Testis (tissue), 5 donors: ENCODE measurements at places on chromosomes 16 and 17. TPM values are rescaled to one million over a fixed set of nuclear protein-coding genes. Genes with fewer than 3 reads are reported as not detected.

The KRT27 gene
- total RNA-seq: 0.87 TPM

The ACSM2A gene
- 0.12 TPM for total RNA-seq

The TNS4 gene
- total RNA-seq: 0.16 TPM

The CLEC18A gene
- total RNA-seq: 12.6 TPM

The EXOC3L1 gene
- 5.1 TPM for total RNA-seq

The CIITA gene
- 6.3 TPM for total RNA-seq

The GPR142 gene
- total RNA-seq: 0.87 TPM

The LHX1 gene
- total RNA-seq: 0.06 TPM

The P3H4 gene
- 9.9 TPM for total RNA-seq

The TEX19 gene
- 37.8 TPM for total RNA-seq

- H3K27me3 ChIP-seq: no peaks in the 10 kb centered on the region
- H3K4me3 ChIP-seq: no peak overlapping the region
- H3K4me1 ChIP-seq: peaks cover 39% of the 10 kb centered on the region
- H3K27ac ChIP-seq: peak overlapping the region; percentile 76
- DNase-seq: no peak
- H3K36me3 ChIP-seq: no peaks in the 10 kb centered on the region
These were observed 54.5 kb downstream of the NKD1 start for GRCh38 chr16:50602531-50603205.

- no peaks in the 10 kb centered on the region for H3K36me3 ChIP-seq
- H3K27ac ChIP-seq: no peak overlapping the region
- H3K4me1 ChIP-seq: peaks cover 20% of the 10 kb centered on the region
- no peak overlapping the region for H3K4me3 ChIP-seq
These were observed 1.9 kb downstream of the USH1G start for GRCh38 chr17:74921026-74921681.

DNA sequence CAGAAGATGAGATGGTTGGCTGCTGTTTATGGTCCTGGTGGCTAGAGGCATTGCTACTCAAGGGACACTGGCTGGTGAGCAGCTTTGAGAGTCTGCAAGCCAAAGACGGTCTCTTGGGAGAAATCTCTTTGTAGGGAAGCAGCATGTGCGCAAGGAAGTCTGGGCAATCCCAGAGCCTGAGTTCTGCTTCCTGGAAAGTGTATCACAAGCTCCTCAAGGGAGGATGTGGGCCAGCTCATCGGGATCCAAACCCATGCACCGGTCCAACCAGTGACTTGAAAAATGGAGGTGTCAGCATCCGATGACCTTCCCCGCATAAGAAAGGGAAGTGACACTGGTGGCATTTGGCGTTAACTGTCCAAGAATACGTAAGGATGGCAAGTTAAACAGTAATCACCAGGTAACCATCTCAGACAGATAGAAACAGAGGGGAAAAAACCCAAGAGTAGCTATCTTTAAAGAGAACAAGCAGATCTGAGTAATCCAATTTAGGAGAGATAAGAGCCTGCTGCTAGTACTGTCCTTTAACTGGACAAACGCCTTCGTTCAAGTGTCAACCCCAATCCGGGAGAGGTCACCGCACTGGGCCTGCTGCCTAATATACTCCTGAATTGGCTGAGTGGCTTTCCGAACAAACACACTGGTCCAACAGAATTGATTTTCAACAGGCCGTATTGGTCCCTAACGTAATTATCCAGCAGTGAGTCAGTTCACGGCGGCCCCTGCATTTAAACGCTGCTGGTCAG is 303.0 kb upstream of the ZFHX3 start:
- no peak overlapping the region for H3K27ac ChIP-seq
- H3K4me1 ChIP-seq: no peaks in the 10 kb centered on the region
- no peak overlapping the region for H3K4me3 ChIP-seq

DNA sequence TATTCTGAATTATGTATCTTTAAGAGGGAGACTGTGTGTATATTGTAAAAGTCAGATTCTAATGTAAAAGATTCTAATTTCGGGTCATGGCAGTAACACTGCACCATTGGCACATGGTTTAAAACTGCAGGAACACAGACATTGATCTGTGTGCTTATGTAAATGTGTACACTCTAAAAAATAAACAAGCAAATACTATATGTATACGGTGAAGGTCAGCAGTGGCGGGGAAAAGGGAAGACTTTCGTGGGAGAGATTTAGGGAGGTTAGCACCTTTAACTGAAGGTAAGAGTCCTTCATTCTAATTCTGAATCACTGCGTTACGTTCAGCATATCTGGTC is 157.8 kb upstream of the FAM20A start:
- H3K4me3 ChIP-seq: no peak overlapping the region
- DNase-seq: no peak
- H3K4me1 ChIP-seq: peaks cover 8% of the 10 kb centered on the region
- no peaks in the 10 kb centered on the region for H3K27me3 ChIP-seq

GRCh38 chr17:67150826-67151225 is 94.2 kb downstream of the HELZ start:
- H3K27me3 ChIP-seq: no peaks in the 10 kb centered on the region
- H3K4me1 ChIP-seq: no peaks in the 10 kb centered on the region
- DNase-seq: no peak
- H3K36me3 ChIP-seq: no peaks in the 10 kb centered on the region
- H3K27ac ChIP-seq: no peak overlapping the region
- H3K4me3 ChIP-seq: no peak overlapping the region

- no peak overlapping the region for H3K27ac ChIP-seq
- no peaks in the 10 kb centered on the region for H3K4me1 ChIP-seq
- DNase-seq: no peak
- H3K36me3 ChIP-seq: no peaks in the 10 kb centered on the region
- H3K27me3 ChIP-seq: no peaks in the 10 kb centered on the region
These were observed 24.8 kb upstream of the SLC38A7 start for GRCh38 chr16:58709333-58709732.

GRCh38 chr17:20206591-20206990 is 197.4 kb downstream of the SPECC1 start:
- H3K4me3 ChIP-seq: no peak overlapping the region
- H3K27me3 ChIP-seq: no peaks in the 10 kb centered on the region
- no peak for DNase-seq
- no peaks in the 10 kb centered on the region for H3K36me3 ChIP-seq
- peaks cover 32% of the 10 kb centered on the region for H3K4me1 ChIP-seq

GRCh38 chr17:44038604-44039011 is 23.8 kb upstream of the TMEM101 start:
- DNase-seq: peak; percentile 44
- peaks cover 13% of the 10 kb centered on the region for H3K4me1 ChIP-seq
- no peak overlapping the region for H3K27ac ChIP-seq
- H3K36me3 ChIP-seq: no peaks in the 10 kb centered on the region

- no peaks in the 10 kb centered on the region for H3K27me3 ChIP-seq
- no peaks in the 10 kb centered on the region for H3K36me3 ChIP-seq
- DNase-seq: no peak
- H3K4me1 ChIP-seq: no peaks in the 10 kb centered on the region
These were observed 819.8 kb upstream of the SOX9 start for GRCh38 chr17:71301063-71301462.

DNA sequence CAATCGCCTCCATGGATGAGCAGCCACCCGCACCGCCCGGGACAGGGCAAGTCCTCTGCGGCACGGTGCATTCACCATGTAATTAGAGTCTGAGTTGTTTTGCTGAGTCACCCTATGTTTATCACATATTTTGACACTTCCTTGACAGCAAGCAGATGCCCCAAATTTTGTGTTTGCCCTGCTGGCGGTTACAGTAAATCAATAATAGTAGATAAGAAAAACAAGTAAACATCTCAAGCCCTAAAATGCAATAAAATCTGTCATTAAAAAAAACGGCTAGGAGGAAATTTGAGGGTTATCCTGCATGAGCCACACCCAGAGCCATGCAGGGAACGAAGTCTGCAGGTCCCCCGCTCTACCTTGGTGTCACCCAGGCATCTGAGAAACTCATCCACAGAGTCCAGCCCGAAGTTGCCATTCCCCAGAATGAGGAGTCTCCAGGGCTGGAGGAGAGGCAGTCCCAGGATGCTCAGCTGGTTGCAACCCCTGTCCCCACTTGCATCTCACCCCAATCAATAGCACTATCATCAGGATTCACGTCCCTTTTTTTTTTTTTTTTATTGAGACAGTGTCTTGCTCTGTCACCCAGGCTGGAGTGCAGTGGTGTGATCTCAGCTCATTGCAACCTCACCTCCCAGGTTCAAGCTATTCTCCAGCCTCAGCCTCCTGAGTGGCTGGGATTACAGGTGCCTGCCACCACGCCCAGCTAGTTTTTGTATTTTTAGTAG is 16.5 kb upstream of the ST6GALNAC1 start:
- H3K27me3 ChIP-seq: no peaks in the 10 kb centered on the region
- no peak overlapping the region for H3K4me3 ChIP-seq
- no peaks in the 10 kb centered on the region for H3K36me3 ChIP-seq
- H3K27ac ChIP-seq: no peak overlapping the region
- DNase-seq: no peak

DNA sequence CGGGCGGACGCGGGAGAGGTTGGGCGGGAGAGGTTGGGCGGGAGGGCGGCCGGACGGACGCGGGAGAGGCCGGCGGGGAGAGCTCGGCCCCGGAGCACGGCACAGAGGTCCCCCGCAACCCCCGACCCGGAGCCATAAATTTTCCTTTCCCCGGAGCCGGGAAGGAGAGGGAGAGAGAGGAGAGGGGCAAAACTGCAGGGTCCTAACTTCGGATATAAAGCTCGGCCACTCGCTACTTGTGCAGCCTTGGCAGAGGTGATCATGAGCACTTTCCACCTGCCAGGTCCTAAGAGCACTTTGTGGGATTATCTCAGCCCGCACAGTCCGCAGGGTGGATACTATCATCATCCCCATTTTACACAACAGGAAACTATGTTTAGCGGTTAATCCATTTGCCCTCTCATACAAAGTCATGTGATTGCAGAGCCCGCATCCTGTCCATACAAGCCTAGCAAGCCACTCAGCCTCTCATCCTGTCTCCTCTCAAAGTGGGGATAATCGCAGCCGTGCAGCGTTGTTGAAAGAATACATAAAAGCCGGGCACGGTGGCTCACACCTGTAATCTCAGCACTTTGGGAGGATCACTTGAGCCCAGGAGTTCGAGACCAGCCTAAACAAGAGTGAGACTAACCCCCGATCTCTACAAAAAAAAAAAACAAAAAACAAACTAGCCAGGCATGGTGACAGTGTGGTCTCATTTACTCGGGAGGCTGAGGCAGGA is 780 bp upstream of the DCAKD start:
- no peaks in the 10 kb centered on the region for H3K27me3 ChIP-seq
- DNase-seq: peak; percentile 34
- H3K36me3 ChIP-seq: no peaks in the 10 kb centered on the region

- peaks cover 17% of the 10 kb centered on the region for H3K4me1 ChIP-seq
- H3K36me3 ChIP-seq: no peaks in the 10 kb centered on the region
- DNase-seq: no peak
- no peaks in the 10 kb centered on the region for H3K27me3 ChIP-seq
- H3K27ac ChIP-seq: no peak overlapping the region
- no peak overlapping the region for H3K4me3 ChIP-seq
These were observed 58.6 kb downstream of the CDRT4 start for GRCh38 chr17:15408803-15409202.

DNA sequence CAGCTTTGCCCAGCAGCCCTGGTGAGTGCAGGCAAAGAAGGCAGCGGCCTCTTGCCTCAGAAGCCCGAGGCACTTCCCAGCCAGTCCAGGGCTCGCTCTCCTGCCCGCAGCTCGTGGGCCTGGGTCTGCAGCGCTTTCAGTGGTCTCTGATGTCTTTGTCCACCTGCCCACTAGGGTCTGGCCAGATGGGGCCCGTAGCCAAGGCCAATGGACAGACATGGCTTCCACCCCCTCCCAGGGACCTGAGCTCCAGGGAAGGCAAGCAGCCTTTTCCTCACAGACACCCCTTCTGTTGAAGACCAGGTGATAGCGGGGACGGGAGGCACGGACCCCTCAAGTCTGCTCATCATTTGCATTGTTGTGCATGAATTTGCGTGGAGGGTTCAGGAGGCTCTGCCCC is 33.7 kb upstream of the ZC3H18 start:
- no peaks in the 10 kb centered on the region for H3K36me3 ChIP-seq
- no peak for DNase-seq
- no peak overlapping the region for H3K27ac ChIP-seq
- peaks cover 17% of the 10 kb centered on the region for H3K4me1 ChIP-seq
- H3K27me3 ChIP-seq: no peaks in the 10 kb centered on the region

DNA sequence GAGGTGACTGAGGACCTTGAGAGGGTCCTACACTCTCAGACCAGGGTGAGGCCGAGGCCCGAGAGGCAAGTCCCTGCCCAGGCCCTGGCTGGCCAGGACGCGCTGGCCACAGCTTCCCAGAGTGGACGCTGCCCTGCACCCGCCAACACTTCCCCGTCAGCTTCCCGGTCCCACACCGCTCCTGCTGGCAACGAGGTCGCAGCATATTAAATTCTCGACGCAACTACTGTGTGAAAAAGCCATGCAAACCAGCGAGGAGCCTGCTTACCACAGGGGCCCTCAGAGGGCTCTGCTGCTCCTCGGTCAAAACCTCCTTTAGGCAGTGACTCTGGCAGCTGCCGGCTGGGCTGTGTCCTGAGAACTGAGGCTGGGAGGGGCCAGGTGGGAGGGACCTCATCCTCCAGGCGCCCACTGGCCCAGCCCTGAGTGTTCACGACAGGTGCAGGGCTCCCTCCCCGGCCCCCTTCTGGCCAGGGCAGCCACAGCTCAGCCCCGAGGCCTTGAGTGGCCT is 2.1 kb upstream of the TEX19 start:
- no peaks in the 10 kb centered on the region for H3K4me1 ChIP-seq
- no peaks in the 10 kb centered on the region for H3K36me3 ChIP-seq
- H3K4me3 ChIP-seq: no peak overlapping the region
- H3K27me3 ChIP-seq: no peaks in the 10 kb centered on the region

- H3K36me3 ChIP-seq: no peaks in the 10 kb centered on the region
- H3K4me3 ChIP-seq: no peak overlapping the region
- no peak overlapping the region for H3K27ac ChIP-seq
- peaks cover 22% of the 10 kb centered on the region for H3K4me1 ChIP-seq
- DNase-seq: no peak
- H3K27me3 ChIP-seq: no peaks in the 10 kb centered on the region
These were observed 2.9 kb upstream of the RAB40C start for GRCh38 chr16:586645-587590.

DNA sequence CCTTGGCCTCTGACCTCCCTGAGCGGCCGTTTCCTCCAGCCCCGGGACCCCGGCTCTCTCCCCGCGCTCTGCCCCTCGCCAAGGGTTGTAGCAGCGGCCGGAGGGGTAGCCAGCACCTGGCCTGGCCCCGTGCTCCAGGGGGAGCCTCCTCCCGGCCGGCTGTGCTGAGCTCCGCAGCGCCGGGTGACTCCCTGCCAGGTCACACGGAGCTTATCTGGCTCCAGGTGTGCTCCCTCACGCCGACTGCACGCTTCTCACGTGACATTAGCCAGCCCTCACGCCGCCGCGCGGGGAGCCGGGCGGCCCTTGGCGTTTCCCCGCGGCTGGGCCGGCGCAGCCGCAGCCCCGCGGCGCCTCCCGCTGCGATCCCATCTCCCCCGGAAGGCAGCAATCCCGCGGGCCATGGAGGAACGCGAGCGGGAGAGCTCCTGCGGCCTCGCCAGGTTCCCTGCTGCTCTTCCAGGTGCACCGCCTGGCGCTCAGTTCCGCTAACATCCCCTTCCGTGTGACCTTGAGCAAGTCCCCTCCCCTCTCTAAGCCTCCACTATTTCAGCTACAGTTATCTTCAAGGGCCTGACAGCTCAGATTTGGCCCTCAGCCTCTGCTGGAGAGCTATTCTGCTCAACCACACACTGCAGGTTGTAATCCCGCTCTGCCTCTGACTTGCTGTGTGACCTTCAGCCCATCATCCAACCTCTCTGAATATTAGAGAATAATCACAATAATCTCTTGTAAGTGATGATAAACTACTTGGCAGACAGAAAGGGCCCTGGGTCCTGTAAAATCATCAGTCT is 3.4 kb downstream of the MYO18A start:
- DNase-seq: peak; percentile 76
- H3K4me3 ChIP-seq: peak overlapping the region; percentile 61
- no peaks in the 10 kb centered on the region for H3K27me3 ChIP-seq
